Endodermal cell (in vitro differentiated cells): ENCODE measurements at places on chromosomes 1 and 21. TPM values are rescaled to one million over a fixed set of nuclear protein-coding genes. Genes with fewer than 3 reads are reported as not detected.

CDC14A gene
- 14.5 to 19.4 TPM (median 16.1 TPM) in 3 replicates for total RNA-seq

VAMP3 gene
- 35.2 to 56.3 TPM (median 53.2 TPM) in 3 replicates for total RNA-seq

GRCh38 chr1:48082271-48082962 lies 85.2 kb upstream of the TRABD2B start:
- no peak overlapping the region for H3K4me3 ChIP-seq
- no peak overlapping the region for H3K27ac ChIP-seq
- no peaks in the 10 kb centered on the region for H3K36me3 ChIP-seq
- H3K27me3 ChIP-seq: no peaks in the 10 kb centered on the region

- no peaks in the 10 kb centered on the region for H3K36me3 ChIP-seq
- H3K27ac ChIP-seq: peak overlapping the region; percentile 99
- DNase-seq: peak; percentile 96
- no peaks in the 10 kb centered on the region for H3K4me1 ChIP-seq
- peak overlapping the region; percentile 50 for H3K4me3 ChIP-seq
These were observed 18.0 kb downstream of the KIAA2013 start for GRCh38 chr1:11908095-11908675.

- H3K27me3 ChIP-seq: no peaks in the 10 kb centered on the region
- H3K4me1 ChIP-seq: no peaks in the 10 kb centered on the region
- H3K4me3 ChIP-seq: no peak overlapping the region
These were observed 133.6 kb upstream of the ATP1B1 start for GRCh38 chr1:168972887-168973286.

GRCh38 chr1:24318615-24319311 lies 394 bp upstream of the GRHL3 start:
- peaks cover 3% of the 10 kb centered on the region for H3K4me1 ChIP-seq
- peaks cover 41% of the 10 kb centered on the region for H3K27me3 ChIP-seq
- no peak overlapping the region for H3K27ac ChIP-seq
- no peaks in the 10 kb centered on the region for H3K36me3 ChIP-seq

- H3K36me3 ChIP-seq: no peaks in the 10 kb centered on the region
- no peak overlapping the region for H3K4me3 ChIP-seq
- H3K27me3 ChIP-seq: no peaks in the 10 kb centered on the region
- H3K27ac ChIP-seq: no peak overlapping the region
- no peak for DNase-seq
These were observed 828.2 kb downstream of the ADGRL2 start for GRCh38 chr1:82628887-82629286.
